Stimulated activated CD4-positive, alpha-beta T cell treated with anti-CD3 and anti-CD28 coated beads, Interleukin-1b, Interleukin-23, amount 100 ng/mL, for 48 hours (primary cell): ENCODE measurements at places on chromosomes 1 and 21.

- DNase-seq: peak; percentile 58
Measured at GRCh38 chr1:228101994-228102790, 933 bp downstream of the C1orf35 start.

GRCh38 chr1:235503403-235504121 lies 690 bp downstream of the B3GALNT2 start:
- DNase-seq: peak; percentile 20

- DNase-seq: no peak
Measured at GRCh38 chr1:59043796-59044195, 253.1 kb upstream of the FGGY start.

- DNase-seq: no peak
Measured at GRCh38 chr1:36401602-36402503, 4.1 kb upstream of the LSM10 start.

DNA sequence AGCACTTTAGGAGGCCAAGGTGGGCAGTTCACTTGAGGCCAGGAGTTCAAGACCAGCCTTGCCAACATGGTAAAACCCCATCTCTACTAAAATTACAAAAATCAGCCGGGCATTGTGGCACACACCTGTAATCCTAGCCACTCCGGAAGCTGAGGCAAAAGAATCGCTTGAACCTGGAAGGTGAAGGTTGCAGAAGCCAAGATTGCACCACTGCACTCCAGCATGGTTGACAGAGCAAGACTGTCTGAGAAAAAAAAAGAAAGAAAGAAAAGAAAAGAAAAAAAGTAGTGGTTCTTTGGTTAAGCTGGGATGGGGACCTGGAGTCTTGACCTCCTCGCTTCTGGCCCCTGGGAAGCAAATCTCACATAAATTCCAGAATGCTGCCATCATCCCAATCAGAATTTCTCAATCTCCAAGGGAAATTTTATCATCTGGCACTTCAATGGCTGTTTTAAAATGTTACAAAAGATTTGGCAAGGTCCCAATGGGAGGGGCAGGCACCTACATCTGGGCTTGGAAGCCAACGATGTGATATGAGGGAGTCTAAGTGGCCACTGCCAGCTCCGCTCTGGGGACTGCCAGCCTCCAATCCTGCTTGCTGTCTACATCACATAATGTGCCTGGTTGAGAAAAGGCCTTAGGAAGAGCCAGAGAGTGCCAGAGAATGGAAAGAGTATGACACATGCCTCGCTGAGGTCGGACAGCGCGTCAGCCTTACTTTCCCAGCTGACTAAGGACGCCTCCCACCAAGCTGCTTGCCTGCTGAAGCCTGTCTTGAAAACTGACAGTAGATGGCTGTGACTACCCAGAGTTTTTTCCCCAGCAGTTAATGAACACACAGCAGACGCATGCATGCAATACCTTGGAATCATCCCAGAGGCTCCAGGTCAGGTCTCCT lies 42.1 kb upstream of the SRP9 start:
- no peak for DNase-seq

- DNase-seq: peak; percentile 68
Measured at GRCh38 chr1:161092621-161093028, 3.3 kb upstream of the NECTIN4 start.

GRCh38 chr1:183306317-183307042 lies 111.7 kb downstream of the NMNAT2 start:
- no peak for DNase-seq

GRCh38 chr1:998745-998994 lies 1.2 kb downstream of the HES4 start:
- no peak for DNase-seq

DNA sequence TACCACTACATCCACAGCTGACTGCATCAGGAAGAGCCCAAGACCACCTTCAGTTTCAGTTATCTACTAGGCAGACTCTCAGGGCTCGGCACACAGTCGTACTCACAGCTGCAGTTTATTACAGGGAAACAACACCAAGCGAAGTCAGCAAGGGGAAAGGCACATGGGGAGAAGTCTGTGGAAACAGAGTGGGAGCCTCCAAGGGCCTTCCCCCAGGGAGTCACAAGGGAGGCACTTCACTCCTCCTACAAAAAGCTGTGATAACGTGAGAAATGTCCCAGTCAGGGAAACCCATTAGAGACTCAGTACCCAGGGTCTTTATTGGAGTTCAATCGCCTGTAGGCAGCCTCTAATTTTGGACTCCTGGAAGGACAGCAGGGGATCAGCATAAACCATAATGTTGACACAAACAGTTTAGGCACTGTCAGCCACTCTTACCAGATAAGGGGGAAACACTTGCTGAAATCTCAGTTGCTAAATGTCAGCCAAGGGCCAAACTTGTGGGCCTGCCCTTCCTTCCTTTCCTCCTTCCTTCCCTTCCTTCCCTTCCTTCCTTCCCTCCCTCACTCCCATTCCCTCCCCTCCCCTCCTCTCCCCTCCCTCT lies 444.0 kb downstream of the SMYD3 start:
- no peak for DNase-seq

GRCh38 chr1:227897704-227898438 lies 49.9 kb downstream of the WNT9A start:
- no peak for DNase-seq

- DNase-seq: no peak
Measured at GRCh38 chr1:6448749-6449631, 17.0 kb downstream of the TNFRSF25 start.

DNA sequence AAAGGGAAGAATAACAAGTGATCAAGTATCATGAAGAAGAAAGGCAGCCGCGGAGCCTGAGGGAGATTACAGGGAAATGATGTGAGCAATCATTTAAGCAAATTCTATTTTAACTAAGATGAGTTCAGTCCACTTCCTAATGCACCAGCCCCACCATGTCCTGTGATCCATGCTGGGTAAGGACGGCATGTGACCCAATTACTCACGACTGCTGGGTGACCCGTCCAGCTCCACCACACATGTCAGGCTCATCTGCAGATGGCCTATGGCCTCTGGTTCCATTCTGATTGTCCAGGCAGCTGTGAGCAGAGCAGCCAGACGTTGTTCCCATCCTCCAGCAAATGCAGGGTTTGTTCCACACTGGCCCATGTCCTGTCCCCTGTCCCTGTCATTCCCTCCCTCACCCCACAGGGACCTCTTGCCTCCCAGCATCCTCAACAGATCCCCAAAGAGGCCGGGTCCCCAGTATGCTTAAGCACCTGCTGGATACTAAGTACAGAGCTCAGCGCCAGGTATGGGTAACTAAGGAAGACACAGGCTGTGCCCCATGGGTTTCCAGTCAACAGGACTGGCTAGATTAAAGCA lies 87.9 kb downstream of the MATN1 start:
- DNase-seq: no peak

DNA sequence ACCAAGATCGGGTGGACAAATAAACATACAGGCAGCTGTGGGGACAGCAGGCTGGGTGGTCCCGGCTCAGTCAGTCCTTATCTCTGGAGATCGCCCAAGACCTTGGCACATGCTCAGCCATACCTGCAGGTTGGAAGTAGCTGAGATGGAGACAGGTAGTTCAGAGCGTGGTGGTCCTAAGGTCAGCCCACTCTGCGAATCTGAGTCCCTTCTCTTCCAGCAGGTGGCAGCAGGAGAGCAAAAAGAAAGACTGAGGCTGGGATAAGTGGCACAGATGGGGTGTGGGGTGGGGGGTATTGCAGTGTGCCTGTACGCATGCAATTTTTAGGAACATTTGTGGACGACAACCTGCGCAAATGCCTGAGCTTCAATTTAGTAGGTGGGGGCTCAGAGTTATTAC lies 104.9 kb downstream of the TENT5C start:
- DNase-seq: no peak

- no peak for DNase-seq
Measured at GRCh38 chr1:169873582-169874199, 20.0 kb downstream of the SCYL3 start.

GRCh38 chr1:3459051-3459908 lies 4.8 kb downstream of the ARHGEF16 start:
- no peak for DNase-seq

DNA sequence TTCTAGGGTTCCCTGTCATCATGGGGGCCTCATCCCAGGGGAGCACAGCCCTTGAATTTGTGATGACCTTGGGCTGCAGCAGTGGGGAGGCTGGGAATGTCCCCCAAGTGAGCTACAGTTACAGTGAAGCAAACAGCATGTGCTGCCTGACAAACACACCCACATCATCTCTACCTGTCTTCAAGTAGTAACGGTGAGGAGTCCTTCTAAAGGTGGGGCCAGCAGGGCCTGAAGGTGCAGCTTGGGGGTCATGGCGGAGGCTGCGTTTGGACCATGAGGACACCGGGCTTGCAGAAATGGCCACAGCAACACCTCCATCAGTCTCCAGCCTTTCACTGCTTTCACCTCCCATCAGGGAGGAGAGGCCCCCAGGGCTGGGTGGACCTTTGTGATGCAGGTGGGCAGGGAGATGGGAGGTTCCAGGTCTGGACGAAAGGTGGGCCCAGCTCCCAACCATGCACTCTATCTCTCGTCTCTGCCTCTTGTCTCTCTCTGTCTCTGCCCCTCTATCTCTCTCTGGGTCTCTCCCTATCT lies 55.7 kb downstream of the WNT9A start:
- no peak for DNase-seq

- DNase-seq: no peak
Measured at GRCh38 chr1:32122151-32122550, 14.3 kb downstream of the KPNA6 start.

DNA sequence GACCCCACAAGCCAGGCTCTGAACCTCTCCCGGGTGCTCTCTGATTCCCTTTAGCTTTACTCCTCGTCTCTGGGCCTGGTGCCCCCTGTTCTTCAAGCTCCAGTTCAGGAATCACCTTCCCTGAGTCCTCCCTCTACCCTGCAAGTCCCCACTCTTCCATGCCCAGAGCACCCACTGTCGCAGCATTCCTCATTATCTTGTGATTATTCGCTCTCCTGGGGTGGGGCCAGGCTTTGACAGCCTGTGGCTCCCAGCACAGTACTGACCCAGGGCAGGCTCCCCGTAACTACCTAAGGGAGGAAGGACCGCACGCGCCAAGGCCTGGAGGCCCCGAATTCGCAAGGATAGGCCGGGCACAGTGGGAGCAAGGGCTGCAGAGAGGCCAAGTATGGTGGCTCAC lies 734 bp upstream of the C1orf210 start:
- no peak for DNase-seq

- DNase-seq: peak; percentile 31
Measured at GRCh38 chr1:177181631-177182291, 11.0 kb downstream of the BRINP2 start.

GRCh38 chr1:220767312-220768125 lies 19.2 kb upstream of the MTARC1 start:
- DNase-seq: no peak

DNA sequence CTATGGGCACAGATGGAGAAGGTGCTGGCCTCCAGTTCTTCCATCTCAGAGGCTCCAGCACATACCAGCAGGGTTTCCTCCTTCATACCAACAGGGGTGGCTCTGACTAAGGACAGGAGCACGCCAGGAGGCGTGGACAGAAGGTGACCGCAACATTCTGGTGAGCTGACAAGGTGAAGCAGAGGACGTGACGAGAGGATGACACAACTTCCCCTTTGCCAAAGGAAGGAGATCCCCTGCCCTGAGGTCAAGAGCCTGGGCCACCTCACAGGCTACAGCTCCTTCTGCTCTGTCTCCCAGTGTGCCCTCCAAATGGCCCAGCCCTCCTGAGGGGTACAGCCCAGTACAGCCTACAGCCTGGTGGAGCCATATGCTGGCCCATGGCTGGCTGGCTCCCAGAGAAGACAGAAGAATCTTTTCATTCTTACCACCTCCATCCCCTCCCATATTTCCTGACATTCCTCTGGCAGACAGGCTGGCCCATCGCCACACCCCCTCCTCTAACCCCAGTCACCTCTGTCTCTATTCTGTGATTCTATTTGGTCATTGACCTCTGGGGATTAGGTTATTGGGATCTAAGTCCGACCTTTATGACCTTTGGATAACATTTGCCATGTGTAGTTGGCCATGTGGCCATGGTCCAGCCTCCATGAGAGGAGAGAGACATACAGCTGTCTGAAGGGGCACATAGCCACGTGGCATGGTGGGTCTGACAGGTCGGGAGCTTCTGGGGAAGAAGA lies 5.1 kb upstream of the LAMB3 start:
- no peak for DNase-seq

DNA sequence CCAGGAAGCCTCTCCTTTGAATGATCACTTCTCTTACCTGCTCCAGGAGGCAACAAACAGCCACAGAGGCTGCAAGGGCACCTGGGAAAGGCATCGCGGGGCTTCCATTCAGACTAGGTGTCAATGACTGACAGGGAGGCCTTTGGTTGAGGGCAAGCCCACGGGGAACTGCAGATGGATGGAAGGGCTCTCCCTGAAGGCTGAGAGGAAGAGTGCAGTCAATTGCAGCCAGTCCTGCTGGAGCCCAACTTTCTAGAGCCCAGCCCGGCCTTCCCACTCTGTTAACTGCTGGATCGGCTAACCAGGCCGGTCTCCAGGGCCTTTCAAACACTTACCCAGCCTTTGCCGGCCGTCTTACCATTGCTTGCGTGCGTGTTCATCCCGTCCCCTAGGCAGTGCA lies 89.3 kb downstream of the LACTBL1 start:
- no peak for DNase-seq

GRCh38 chr1:46362158-46362557 lies 21.6 kb downstream of the NSUN4 start:
- DNase-seq: no peak

- no peak for DNase-seq
Measured at GRCh38 chr21:42567861-42568260, 54.2 kb downstream of the SLC37A1 start.

DNA sequence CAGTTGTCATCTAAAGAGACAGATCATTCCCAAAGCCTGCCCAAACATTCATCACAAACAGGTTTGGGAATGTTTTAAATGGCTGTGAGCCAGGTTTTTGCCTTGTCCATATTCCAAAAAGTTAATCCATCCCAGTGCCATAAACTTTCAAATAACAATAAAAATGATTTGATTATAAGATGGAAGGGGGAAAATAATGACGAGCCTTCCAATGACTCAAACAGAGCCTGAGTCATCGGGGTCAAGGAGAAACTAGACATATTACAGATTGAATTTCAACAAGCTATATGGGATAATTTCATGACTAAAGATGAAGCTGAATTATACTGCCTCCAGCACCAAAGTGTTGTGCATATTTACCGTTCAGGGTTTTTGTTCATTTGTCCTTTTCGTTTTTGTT lies 195.8 kb upstream of the PKN2 start:
- DNase-seq: no peak

DNA sequence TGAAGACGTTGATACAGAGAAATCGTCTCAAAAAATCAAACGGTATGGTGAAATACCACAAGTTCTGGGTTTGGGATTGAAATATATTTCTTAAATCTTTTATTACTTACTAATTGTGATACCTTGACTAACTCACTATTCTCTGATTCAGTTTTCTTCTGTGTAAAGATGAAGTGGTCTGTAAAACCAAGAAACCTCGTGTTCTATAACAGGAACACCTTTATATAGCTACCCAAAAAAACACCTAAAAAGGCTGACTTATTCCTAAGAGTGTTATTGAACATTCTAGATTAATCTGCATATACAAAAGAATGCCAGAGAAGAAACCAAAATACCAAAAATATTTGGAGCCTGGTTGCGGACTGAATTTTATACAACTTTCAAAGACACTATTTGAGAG lies 721 bp downstream of the LRRIQ3 start:
- no peak for DNase-seq

GRCh38 chr21:46051821-46052675 lies 45.9 kb upstream of the COL6A2 start:
- no peak for DNase-seq
